ENCODE measurements at places on chromosomes 7 and 10.

DNA sequence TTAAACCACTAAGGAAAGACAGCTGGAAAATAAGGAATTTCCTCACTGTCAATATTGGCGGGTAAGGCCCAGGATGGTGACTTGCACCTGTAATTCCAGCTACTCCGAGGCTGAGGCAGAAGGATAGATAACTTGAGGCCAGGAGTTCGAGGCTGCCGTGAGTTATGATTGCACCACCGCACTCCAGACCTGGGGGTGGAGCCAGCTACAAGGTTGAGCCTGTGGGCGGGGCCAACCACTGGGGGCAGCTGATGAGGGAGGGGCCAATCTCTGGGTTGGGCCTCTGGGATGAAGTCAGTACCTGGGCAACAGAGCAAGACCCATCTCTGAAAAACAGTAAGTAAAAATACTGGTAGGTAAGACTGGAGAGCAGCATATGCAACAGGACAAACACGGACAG, 80.1 kb upstream of the ADO start:
- no peak for DNase-seq

DNA sequence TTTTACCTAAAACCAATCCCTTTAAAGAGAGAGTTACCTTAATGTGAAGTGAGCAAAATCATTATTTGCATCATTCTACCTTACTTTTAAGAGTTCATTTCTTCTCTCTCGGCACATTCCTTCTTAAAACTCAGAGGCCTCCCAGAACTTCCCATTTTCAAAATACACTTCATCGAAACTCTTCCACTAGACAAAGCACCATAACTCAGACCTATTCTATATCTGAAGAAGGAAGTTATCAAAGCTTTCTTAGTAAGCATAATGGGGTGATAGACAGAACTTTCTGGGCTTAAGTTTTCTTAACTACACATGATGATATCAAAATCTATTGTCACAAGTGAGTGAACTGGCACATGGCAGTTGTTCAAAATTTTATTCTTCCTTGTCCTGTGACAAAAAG, 24.6 kb upstream of the GNAT3 start:
- DNase-seq: no peak

DNA sequence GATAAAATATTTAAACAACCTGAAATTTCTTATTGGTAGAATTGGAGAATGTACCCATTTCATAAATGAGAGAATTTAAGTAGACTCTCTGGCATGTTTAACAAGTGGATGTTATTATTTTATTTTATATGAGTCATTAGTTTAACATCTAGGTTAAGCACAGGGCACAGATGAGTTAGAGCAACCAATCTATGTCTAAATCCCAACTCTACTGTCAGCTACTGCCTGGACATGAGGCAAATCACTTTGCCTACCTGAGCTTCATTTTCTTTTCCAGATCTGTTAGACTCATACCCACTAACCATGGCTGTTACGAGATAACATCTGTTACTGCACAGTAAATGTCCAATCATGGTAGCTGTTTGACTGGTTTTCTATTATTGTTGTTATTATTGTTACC, 251.1 kb downstream of the INHBA start:
- peak; percentile 12 for DNase-seq

DNA sequence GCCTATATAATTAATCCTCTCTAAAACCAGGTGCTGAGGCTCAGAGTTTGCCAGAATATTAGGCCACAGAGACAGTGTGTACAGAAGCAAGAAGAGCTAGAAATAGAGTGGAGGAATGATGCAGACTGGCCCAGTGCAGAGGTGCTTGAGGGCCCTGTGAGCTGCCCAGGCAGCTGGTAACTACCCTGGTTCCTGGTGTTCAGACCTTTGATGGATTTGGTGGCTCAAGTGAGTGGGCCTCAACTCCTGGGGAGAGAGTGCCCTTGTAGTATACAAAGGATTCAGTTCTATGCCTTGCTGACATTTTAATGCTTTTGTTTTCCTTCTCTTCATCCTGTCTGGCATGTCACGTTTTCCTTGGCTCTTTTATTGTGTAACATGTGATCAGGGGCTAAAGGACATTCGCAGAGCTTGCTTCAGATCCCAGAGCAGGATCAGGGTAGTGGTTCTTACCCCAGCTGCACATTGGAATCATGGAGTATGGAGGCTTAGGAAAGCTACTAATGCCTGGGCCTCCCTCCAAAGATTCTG, 20.0 kb downstream of the LRRC4 start:
- no peak for DNase-seq

DNA sequence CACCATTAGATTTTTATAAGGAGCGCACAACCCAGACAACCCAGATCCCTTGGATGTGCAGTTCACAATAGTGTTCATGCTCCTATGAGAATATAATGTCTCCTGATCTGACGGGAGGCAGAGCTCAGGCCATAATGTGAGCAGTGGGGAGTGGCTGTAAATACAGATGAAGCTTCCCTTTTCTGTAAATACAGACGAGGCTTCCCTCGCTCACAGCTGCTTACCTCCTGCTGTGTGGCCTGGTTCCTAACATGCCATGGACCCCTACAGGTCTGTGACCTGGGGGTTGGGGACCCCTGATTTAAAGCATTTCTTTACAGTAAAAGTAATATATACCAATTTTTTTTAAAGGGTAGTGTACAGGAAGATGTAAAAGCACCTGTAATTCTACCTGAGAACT, 33.2 kb downstream of the HELLS start:
- DNase-seq: no peak

DNA sequence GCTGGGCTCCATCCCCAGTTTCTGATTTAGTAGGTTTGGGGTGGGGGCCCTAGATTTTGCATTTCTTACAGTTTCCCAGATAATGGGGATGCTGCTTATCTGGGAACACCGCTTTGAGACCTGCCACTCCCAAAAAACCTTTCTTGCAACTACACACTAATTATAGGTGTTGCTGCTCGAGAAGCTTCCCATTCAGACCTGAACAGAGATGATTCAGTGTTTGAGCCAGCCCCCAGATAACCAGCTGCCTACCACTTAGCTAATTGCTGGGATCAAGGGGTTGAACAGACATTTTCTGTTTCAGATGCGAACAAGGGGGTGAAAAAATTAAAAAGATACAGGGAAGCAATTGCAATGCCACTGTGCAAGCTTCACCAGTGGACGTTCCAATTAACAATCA, 448.5 kb downstream of the KCNMA1 start:
- DNase-seq: no peak

GRCh38 chr10:71631007-71631861, 88.3 kb downstream of the C10orf105 start:
- DNase-seq: no peak

- DNase-seq: no peak
These were observed 7.7 kb upstream of the ABCB1 start for GRCh38 chr7:87608431-87608830.

DNA sequence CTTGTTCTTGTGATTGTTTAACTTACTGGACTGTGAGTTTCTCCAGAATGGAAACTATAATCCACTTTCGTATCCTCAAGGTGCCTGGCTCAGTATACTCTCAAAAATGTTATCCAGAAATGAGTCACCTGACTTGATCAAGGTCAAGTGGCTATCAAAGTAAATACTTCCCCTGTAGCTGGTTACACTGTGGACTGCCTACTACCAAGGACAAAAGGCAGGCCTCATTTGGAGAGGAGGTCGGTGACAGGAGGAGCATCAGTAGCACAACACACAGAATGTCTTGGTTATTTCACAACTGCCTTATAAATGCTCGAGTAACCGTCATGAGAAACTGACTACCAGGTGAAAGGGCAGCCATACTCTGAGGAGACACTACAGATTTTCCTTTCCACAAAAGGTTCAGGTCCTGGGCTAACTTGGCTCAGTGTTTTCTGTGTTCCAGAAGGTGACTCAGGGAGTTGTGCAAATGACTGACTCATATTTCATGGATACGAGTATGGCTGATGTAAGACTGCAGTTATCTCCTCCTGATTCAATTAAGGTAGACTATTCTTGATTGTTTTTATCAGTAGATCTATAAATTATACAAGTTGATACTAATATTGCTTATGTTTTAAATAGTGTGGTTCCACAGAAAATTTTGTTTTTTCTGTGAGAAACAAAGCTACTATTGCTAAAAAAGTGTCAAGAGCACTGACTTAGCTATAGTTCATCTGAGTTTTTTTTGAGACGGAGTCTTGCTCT, 4.2 kb upstream of the CCNY start:
- DNase-seq: peak; percentile 73

DNA sequence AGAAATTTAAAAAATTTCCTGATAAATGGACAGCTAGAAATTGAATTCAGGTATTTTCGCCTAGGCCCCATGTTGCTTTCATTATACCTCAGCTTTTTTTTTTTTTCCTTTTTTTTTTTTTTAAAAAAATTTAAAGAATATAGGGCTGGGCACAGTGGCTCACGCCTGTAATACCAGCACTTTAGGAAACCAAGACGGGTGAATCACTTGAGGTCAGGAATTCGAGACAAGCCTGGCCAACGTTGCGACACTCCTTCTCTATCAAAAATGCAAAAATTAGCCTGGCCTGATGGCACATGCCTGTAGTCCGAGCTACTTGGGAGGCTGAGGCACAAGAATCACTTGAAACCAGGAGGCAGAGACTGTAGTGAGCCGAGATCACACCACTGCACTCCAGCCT, 334.0 kb downstream of the SORCS1 start:
- DNase-seq: no peak

DNA sequence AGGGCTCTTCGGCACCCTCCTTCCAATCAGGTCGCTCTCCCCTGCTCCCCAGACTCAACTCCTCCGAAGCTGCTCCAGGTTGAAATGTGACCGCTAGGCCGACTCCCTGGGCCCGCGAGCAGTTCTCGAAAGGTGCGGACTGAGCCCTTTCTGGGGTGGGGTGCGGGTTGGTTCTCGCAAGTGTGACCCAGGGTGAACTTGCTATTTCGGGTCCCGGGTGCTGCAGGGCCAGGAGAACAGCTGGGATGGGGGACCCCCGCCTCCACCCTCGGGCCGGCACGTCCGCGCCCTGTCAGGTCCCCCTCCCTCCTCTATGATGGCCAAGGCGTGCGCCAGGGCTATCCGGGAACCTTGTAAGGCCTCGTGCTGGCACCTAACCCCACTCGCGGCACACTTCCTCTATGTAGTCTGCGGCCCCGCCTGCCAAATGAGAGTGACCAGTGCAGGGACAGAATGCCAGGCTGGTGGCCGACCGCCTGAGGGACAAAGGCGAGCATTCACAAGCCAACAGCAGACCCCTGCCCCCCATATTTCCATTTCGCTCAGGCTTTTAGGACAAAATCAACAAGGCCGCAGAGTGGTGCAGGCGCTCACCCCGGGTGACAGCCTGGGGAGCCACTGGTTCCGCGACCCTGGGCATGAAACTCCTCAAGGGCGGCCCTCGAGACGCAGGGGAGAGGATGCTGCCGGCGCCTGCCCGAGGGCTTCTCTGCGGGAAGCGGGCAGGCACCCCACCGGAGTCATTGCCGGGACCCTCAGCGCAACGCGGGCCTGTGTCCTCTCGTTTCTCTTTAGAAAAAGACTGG, 13.7 kb upstream of the HOXA13 start:
- DNase-seq: no peak

- no peak for DNase-seq
These were observed 57.3 kb downstream of the ADARB2 start for GRCh38 chr10:1679821-1680650.

DNA sequence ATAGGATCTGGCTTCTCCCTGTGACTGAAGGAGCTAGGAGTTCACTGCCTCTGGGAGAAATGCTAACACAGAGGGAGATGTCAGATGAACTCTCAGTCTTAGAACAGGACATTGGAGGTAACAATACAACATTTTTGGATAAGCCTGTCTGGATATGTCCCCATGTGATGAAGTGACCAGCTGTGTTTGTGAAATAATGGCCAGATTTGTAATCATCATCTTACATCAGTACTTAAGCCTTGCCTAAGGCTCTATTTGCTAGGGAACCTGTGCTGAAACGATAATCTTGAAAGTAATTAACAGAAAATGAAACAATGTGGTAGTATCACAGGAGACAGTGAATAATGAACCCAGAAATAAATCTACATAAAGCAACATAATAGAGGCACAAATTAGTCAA, 56.2 kb downstream of the CRPPA start:
- no peak for DNase-seq

DNA sequence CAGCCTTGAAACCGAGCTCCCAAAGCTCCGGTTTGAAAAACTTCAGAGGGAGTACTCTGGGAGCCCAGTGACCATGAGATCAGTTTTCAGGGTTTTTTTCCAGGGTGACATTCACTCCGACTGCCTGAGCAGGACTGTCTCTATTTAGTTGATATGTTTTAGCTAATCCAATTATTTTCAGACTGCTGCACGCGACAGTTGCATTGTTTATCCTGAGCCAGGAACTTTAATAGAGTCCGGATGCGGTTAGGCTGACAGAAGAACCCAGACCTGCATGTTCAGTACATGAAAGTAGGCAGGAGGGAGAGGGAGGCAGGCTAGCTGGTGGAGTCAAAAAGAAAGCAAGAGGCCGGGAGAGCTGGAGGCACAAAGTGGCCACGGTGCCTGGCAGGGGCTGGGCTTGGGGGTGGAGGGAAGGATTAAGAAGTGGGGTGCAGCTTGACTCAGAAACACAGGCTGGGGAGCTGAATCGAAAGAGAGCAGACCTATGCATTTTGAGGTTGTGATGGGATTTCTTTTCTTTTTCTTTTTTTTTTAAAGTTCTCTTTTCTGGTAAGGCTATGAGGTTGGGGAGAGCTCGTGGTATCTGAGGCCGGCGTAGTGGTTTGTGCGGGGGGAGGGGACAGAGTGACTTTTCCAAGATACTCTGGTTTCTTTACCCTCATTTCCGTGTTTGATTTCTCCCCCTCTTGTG, 5.7 kb downstream of the GATA3 start:
- DNase-seq: no peak

DNA sequence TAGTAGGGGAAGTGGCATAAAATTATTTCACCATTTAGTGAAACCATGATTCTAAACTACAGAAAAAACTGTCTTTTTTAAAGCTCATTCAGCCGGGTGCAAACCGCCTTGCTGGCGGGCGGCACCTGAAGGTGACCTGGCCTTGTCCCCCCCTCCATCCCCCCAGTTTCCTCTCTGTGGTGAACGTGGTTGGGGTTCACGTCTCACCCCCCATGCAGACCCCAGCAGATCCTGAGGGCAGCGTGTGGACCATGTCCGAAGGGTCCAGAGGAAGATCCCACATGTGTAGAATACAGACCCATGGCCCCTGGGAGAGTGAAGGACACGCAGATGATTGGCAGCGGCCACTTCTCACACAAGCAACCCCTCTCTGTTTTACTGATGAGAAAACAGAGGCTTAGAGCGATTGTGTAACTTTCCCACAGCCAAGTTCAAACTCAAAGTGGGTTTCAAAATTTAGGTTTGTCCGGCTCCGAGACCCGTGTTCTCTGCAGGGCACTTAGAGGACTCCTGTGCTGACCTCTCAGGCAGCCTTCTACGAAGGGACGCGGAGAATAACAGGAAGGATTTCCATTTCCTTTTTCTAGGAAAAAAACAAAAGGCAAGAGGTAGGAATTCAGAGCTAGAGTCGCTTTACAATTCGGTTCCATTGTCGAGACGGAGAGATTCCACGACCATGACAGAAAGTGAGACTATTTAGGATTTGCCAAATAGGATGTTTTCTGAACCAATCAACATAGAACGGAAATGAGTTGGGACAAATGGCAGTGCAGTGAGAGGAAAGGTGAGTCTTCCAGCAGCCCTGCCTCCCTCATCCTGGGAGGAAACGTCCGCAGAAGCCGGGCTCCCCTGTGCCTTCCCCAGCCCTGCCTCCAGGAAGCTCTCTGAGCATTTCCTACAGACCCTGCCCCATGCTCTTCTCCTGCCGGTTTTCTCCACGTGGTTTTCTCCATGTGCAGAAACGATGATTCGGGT, 67.6 kb upstream of the PITRM1 start:
- no peak for DNase-seq
